ENCODE measurements at places on chromosomes 3 and 15. TPM values are rescaled to one million over a fixed set of nuclear protein-coding genes. Genes with fewer than 3 reads are reported as not detected.

GRCh38 chr3:128617270-128617556, 33.4 kb downstream of the RPN1 start:
- DNase-seq, result no peak

The CCDC80 gene
- total RNA-seq, result 3.7 TPM

DNA sequence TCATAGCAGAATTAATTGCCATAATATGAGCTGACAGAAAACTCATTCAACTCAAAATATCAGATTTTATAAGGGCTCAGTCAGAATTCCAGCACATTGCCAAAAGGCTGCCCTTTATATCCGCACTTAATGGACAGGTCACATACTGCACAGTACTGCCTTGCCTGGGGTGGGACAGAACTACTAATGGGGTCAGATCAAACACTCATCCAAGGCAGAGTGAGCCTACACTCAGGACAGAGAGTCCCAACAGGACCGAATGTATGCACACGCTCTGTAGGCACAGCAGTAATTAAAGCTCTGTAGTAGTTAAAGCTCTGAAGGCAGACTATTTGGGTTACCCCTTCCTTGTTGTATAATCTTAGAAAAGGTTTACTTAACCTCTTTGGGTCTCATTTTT, 27.2 kb downstream of the HSPBAP1 start:
- DNase-seq, result no peak

The TMEM62 gene
- total RNA-seq, result 5.1 TPM

DNA sequence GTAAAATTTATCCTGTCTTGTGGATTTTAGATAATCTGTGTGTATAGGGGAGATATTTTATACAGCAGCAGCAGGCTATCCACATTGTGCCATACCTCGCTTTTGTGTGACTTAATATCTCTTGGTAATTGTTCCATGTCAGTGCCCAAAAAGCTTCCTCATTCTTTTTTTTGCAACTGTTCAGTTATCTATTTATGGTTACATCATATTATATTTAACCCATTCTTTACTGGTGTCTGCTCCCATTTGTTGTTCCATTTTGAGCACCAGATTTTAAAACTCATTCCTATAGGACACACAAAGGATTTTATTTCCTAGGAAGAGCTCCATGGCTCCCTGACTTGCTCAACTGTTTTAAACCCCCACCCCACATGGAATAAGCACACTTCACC, 86.3 kb upstream of the RASGRP1 start:
- no peak for DNase-seq

- DNase-seq, result no peak
These were observed 236.4 kb downstream of the LPP start for GRCh38 chr3:188390343-188390718.

The CCR2 gene
- not detected for total RNA-seq

DNA sequence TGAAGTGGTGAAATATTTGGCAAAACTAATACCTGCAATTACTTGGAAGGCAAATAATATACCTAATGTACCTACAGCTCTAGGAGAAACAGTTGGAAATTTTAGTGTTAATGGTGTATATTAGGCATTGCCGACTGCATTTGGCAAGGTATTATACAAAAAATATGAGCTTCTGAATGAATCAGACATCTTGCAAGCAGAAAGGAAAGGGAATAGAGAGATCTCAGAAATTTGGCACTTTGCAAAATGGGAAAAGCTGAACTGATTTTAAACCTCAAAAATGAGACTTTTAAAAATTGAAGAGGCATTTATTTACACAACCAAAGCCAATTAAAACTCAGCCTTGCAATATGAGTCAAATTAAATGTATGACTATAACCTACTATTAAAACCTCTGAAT, 40.2 kb upstream of the C15orf61 start:
- DNase-seq, result no peak
